ENCODE measurements at places on chromosomes 11 and 22.

GRCh38 chr11:128465531-128465930, 121.8 kb downstream of the ETS1 start:
- DNase-seq = no peak

GRCh38 chr11:119415966-119416365, 7.0 kb downstream of the THY1 start:
- no peak for DNase-seq

- peak; percentile 70 for DNase-seq
Observed at GRCh38 chr11:65452806-65453490, 30.4 kb downstream of the NEAT1 start.

DNA sequence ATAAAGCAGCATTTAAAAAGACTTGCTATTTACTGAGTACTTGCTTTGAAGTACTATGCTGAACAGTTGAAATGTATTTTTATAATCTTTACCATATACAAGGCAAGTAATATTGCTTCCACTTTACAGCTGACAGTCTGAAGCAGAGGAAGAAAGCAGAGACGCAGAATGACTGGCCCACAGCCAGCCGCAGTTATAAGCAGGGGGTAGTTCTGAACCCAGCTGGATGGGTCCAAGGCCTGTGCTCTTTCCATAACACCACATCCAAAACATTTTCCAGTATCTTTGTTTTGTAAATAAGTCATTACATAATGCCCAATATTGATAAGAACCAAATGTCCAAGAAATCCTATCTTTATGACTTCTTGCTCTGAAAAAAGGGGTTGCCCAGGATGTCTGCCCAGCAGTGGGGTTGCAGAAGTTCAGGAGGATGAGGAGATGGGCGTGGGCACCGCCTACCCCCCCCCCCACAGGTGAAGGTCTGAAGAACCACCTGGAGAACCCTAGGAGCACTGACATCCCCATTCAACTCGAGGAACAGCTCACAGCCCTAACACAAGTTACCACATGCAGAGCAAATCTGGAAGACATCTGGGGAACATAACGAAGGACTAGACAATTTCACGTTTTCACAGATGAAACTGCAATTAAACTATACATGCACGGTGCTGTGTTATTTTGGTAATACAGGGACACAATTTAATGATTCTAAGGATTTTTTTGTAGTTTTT, 24.2 kb upstream of the YPEL1 start:
- DNase-seq = no peak

- DNase-seq = peak; percentile 95
Observed at GRCh38 chr11:65558002-65558929, at the start of gene LTBP3. LTBP3 (minus strand) TSS chr11:65558359; CDS start chr11:65557959, 400 bp downstream.

GRCh38 chr11:12377824-12378593, 638 bp downstream of the PARVA start:
- peak; percentile 92 for DNase-seq

GRCh38 chr11:68282141-68282860, 10.5 kb upstream of the C11orf24 start:
- no peak for DNase-seq
